ENCODE measurements at places on chromosomes 2 and 18. TPM values are rescaled to one million over a fixed set of nuclear protein-coding genes. Genes with fewer than 3 reads are reported as not detected.

DNA sequence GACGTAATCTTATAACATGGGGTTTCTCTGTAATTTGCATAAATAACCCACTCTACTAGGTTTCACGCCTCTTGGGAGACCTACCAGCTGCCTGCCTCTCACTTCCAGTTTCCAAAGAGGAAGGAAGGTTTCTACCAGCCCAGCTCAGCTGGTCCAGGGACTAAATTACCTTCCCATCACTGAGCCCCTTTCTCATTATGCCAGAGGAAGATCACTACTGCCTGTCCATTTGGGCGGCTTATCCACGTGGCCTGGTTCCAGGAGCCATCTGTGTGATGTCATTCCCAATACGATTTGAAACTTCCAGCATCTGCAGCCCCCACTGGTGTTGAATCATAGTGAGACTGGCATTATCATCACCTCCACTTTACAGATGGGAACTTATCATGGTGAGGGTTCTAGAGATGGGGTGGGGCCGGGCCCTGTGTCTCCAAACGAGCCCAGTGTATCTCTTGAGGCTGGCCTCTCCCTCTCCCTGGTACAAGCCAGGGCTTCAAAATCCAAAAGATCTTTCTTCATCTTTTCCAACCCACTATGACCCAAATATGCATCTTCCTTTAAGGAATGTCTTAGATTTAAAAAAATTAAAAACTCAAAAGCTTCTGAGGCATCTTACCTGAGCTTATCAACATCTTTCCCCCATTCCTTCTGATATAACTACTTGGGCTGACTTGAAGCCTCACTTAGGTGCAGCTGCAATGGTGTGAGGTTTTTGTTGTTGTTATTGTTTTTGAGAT is 140.8 kb downstream of the DDX1 start:
- no peak for DNase-seq
- no peak overlapping the region for H3K4me3 ChIP-seq
- no peaks in the 10 kb centered on the region for H3K36me3 ChIP-seq
- no peak overlapping the region for H3K27ac ChIP-seq

- H3K4me1 ChIP-seq, result no peaks in the 10 kb centered on the region
- no peak overlapping the region for H3K27ac ChIP-seq
- H3K27me3 ChIP-seq, result no peaks in the 10 kb centered on the region
- no peaks in the 10 kb centered on the region for H3K36me3 ChIP-seq
- DNase-seq, result no peak
These were observed 201.8 kb upstream of the HDAC4 start for GRCh38 chr2:239602290-239603282.

DNA sequence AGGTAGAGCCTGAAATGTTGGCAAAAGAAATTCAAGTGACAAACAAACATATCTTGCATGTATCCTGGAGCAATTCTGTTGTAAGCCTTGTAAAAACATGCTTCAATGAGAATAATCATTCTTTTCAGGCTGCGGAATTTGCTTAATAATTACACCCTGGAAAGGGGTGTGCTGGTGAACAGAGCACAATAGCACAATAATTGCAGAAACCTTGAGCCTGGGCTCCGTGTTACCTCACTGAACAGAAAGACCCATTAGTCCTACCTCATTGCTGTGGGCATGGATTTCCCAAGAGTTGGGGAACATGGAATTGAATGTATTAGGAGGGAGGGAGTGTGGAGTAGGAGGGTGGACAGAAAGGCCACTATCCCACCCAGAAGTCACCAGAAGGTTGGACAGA is 168.0 kb upstream of the ALKAL2 start:
- H3K4me1 ChIP-seq, result no peaks in the 10 kb centered on the region
- no peak for DNase-seq
- H3K27me3 ChIP-seq, result no peaks in the 10 kb centered on the region
- no peak overlapping the region for H3K27ac ChIP-seq

DNA sequence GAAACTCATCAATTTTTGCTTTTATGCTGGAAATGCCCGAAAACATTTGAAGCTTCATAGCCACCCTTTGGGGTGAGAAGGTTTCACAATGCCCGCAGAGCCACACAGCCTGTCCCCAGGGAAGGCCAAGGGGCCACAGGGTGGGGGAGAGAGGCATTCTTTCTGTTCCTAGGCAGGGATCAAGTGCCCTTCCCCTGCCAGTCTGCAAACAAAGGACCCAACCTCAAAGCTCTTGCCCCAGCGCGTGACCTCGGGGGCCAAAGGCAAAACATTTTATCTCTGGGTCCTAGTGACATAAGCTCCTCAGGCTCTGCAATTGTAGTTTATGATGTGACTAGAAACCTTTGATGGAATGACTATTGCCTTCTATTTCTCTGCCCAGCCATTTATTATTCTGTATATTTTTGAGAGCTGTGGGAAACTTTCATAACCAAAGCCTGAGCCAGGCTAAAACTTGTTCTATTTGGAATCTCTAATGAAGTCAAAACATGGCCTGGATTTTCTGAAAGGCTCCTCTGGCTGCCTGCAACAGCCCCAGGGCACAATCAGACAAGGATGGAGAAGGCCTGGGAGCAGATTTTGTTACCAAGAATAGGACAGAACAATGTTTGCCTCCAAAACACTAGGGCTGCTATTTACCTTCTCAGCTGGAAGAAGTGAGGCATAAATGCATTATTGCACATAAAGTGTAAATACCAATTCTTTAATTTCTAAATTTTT is 137.2 kb upstream of the KCTD1 start:
- DNase-seq, result no peak
- H3K27ac ChIP-seq, result peak overlapping the region; percentile 56
- no peaks in the 10 kb centered on the region for H3K27me3 ChIP-seq
- no peaks in the 10 kb centered on the region for H3K36me3 ChIP-seq
- H3K4me1 ChIP-seq, result peaks cover 10% of the 10 kb centered on the region

DNA sequence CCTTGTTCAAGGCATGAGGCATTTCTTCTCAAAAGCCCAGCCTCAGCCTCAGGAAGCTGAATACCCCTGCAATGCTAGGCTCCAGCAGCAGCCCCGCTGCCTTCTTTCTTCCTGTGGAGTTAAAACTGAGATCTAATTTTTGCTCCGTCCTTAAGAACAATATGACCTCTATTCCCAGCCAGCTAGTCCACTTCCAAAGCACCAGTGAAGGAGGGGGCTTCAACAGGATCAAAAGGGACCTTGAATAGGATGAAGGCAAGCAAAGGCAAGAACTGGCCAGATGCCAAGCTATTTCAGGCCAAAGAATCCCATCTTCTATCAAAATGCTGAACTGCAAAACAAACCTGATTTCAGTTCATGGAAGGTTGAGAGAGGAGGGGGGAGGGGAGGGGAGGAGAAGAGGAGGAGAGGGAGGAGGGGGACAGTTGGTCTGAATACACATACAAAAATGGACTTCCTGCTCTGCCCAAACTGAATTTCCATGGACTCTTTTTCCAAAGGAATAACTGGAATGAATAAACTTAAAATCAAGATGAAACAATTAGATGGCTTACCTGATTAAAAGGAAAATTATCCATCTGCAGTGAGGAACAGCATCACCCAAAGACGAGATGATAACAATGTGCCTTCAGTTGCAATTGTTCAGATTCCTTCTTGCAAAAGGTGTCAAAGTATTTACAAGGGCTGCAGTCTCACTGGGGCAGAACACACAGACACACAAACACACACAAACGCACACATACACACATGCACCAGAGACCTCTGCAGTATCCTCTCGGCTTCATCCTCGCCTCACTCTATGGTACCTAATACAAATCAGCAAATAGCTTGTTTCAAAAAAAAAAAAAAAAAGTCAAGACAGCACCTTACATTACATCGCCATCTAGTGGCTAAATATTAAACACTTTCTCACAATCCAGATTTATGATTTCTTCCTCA is at the start of gene SCN1A:
Gene SCN1A, minus strand, starts transcription at position 804 of the 939 bp plus-strand sequence. CDS start 54,399 bp downstream, outside the sequence.
- peak; percentile 50 for DNase-seq
- peaks cover 2% of the 10 kb centered on the region for H3K27me3 ChIP-seq
- no peaks in the 10 kb centered on the region for H3K36me3 ChIP-seq
- no peak within 1 kb of the TSS for H3K4me3 ChIP-seq
- peaks cover 6% of the 10 kb centered on the region for H3K4me1 ChIP-seq

- no peaks in the 10 kb centered on the region for H3K36me3 ChIP-seq
- H3K4me3 ChIP-seq, result no peak overlapping the region
- peaks cover 56% of the 10 kb centered on the region for H3K4me1 ChIP-seq
- DNase-seq, result no peak
- H3K27ac ChIP-seq, result peak overlapping the region; percentile 94
These were observed 25.9 kb downstream of the FHOD3 start for GRCh38 chr18:36323421-36323820.

POTEJ gene
- total RNA-seq, result 1.1 TPM

CGREF1 gene
- total RNA-seq, result 1.8 TPM
